ENCODE measurements at places on chromosomes 5 and 9. TPM values are rescaled to one million over a fixed set of nuclear protein-coding genes. Genes with fewer than 3 reads are reported as not detected.
A peak's percentile ranks its signal among the peaks of the same experiment; 100 is the strongest.

The HRH2 gene
- total RNA-seq = 7.0 TPM

The PCDHGA1 gene
- total RNA-seq = 0.10 TPM

The SLC6A3 gene
- total RNA-seq = not detected

The SPINK1 gene
- total RNA-seq = not detected

The SLC34A1 gene
- total RNA-seq = 0.20 TPM

The PCDHB10 gene
- not detected for total RNA-seq

The FASTKD3 gene
- total RNA-seq = 7.0 TPM

The CER1 gene
- total RNA-seq = not detected

The NTRK2 gene
- 0.12 TPM for total RNA-seq

DNA sequence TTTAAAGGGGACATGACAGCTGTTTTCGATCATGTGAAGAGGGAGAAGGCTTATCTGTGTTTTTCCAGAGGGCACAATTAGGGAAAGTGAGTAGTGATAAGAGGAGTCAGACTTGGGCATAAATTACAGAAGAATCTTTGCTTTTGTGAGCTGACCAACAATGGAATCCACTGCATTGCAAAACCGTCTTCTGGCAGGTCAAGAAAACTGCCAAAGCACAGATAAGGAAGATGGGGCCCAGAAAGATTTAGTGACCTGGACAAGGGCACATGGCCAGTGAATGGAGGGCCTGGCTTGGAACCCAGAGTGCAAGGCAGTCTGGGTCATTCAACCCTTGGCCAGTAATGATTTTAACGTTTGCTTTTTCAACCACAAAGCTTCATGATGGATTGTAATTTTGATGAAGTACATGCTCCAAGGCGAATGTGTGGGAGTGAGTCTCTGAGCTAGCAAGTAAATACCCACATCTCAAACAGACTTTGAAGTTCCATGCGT is 153.2 kb upstream of the MAST4 start:
- H3K4me3 ChIP-seq = no peak overlapping the region
- DNase-seq = no peak
- H3K27me3 ChIP-seq = no peaks in the 10 kb centered on the region
- no peaks in the 10 kb centered on the region for H3K36me3 ChIP-seq
- no peaks in the 10 kb centered on the region for H3K4me1 ChIP-seq
- no peak overlapping the region for H3K27ac ChIP-seq

DNA sequence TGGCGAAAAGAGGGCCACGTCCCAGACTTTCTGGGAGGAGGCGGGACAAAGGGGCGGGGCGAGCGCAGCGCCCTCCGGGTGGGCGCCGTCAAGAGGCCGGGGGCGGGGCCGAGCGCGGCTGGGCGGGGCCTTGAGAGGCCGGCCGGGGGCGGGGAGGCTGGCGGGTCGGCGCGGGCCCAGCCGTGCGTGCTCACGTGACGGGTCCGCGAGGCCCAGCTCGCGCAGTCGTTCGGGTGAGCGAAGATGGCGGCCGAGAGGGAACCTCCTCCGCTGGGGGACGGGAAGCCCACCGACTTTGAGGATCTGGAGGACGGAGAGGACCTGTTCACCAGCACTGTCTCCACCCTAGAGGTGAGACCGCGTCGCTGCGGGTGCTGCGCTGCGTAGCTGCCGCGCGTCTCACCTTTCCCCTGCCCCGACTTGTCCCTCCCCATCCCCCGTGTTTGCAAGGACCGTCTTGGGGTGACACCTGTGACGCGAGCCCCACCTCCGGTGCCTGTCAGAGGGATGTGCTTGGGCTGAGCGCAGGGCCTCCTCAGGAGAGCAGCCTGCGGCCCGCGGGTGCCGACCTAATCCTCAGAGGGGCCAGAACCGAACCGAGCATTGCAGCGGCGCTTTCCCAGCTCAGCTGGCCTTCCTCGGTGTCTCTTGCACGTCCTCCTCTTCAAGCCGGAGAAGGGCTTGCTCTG is at the start of gene SNX2:
SNX2 (plus strand) TSS at position 220 of the 689 bp plus-strand sequence; CDS start at position 244, 24 bp downstream.
- H3K4me1 ChIP-seq = peaks cover 30% of the 10 kb centered on the region
- H3K27me3 ChIP-seq = peaks cover 4% of the 10 kb centered on the region
- no peaks in the 10 kb centered on the region for H3K36me3 ChIP-seq
- DNase-seq = peak; percentile 92

GRCh38 chr5:110087829-110088228 is 398.1 kb downstream of the MAN2A1 start:
- H3K27me3 ChIP-seq = no peaks in the 10 kb centered on the region
- no peak overlapping the region for H3K27ac ChIP-seq
- DNase-seq = no peak
- H3K4me3 ChIP-seq = no peak overlapping the region
- H3K36me3 ChIP-seq = no peaks in the 10 kb centered on the region
- no peaks in the 10 kb centered on the region for H3K4me1 ChIP-seq

GRCh38 chr5:111848476-111848875 is 91.5 kb upstream of the NREP start:
- no peaks in the 10 kb centered on the region for H3K4me1 ChIP-seq

DNA sequence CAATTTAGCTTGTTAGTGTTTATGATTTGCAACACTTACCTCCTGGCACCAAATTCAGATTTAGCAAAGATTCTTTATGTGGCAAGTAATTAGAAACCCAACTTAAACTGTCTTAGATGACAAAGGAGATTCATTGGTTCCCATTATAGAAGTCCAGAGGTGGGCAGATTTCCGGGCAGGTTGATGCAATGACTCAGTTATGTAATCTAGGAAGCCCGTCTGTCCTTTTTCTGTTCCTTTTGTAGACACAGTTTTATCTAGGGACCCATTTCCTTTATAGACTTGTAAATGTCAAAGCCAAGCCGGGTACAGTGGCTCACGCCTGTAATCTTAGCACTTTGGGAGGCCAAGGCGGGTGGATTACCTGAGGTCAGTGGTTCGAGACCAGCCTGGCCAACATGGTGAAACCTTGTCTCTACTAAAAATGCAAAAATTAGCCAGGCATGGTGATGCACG is 20.3 kb upstream of the ANKRD33B start:
- no peak for DNase-seq
- peaks cover 11% of the 10 kb centered on the region for H3K27me3 ChIP-seq
- no peak overlapping the region for H3K27ac ChIP-seq

- H3K27me3 ChIP-seq = no peaks in the 10 kb centered on the region
- no peak overlapping the region for H3K4me3 ChIP-seq
- H3K4me1 ChIP-seq = no peaks in the 10 kb centered on the region
- no peak for DNase-seq
- no peak overlapping the region for H3K27ac ChIP-seq
Measured at GRCh38 chr5:136853971-136854370, 488.6 kb upstream of the TRPC7 start.

DNA sequence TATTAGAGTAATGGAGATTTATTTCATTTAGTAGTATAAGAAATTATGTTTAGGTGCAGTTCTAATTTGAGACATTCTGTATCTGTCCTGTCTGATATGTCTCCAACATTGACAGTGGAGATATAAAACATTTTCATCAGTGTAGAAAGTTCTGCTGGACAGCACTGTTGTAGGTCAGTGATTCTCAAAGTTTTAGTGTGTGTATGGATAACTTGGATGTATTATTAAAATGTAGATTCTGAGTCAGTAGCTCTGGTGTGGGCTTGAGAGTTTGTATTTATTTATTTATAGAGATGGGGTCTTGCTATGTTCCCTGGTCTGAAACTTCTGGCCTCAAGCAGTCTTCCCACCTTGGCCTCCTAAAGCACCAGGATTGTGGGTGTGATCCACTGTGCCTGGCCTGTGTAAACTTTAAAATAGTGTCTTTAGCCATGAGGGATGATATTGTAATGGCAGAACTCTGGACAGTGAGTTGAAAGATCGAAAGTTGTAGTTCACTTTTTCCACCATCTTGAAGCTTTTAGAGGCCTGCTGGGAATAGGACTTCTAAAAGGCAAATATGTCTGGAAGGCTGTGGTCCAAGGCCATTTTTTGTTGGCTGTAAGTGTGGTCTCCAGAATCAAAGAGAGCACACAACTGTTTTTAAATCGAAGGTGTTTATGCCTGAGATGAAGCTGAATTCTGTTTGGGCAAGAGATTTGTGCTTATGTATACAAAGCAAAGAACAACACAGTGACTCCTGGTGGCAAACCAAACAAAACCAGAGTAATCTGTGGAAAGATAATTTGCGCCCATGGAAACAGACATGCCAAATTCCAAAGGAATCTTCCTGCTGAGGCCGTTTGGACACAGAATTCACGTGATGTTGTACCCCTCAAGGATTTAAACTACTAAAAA is 12.4 kb downstream of the UBAP1 start:
- H3K27ac ChIP-seq = peak overlapping the region; percentile 14
- peaks cover 28% of the 10 kb centered on the region for H3K4me1 ChIP-seq
- no peaks in the 10 kb centered on the region for H3K27me3 ChIP-seq
- H3K4me3 ChIP-seq = no peak overlapping the region

DNA sequence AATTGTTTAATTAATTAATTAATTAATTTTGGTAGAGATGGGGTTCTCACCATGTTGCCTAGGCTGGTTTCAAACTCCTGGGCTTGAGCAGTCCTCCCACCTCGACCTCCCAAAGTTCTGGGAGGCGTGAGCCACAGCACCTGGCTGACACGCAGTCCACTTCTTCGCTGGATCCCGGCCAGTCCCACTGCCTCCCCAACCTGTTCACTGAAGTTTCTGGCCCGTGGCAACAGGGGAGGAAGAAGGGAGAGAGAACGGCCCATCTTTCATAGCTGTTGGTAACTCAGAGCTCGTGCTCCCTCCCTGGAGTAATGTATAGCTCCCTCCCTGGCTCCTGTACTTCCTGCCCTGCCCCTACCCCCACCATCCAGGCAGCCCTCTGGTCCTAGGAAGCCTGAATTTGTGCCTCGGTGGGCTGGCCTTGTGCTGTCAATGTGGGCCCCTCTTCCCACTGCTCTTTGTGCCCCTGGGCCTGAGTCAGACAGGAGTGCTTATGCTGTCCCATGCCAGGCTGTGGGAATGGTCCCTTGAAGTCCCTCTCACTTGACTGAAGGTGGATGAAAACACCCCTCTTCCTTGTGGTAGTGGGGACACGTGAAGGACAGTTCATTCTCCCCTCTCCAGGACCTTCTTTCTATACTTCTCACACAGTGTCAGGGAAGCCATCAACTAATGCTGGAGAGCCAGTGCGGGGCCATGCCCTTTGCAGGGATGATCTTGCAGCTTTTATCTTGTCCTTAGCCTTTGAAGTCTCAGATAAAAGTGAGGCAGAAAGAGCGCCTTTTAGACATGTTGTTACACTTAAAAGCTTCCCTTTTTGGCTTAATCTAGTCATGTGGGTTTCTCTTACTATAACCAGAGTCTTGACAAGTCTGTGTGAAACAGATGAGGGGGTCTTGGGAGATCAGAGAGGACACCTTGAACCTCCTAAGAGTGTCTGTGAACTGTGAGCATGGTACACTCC is 38.1 kb downstream of the ANGPTL2 start:
- no peak overlapping the region for H3K27ac ChIP-seq
- no peak overlapping the region for H3K4me3 ChIP-seq
- no peak for DNase-seq
- no peaks in the 10 kb centered on the region for H3K27me3 ChIP-seq

GRCh38 chr9:130860458-130861316 is 25.6 kb downstream of the ABL1 start:
- H3K4me3 ChIP-seq = no peak overlapping the region
- no peaks in the 10 kb centered on the region for H3K4me1 ChIP-seq
- DNase-seq = no peak
- no peaks in the 10 kb centered on the region for H3K27me3 ChIP-seq
- no peak overlapping the region for H3K27ac ChIP-seq

DNA sequence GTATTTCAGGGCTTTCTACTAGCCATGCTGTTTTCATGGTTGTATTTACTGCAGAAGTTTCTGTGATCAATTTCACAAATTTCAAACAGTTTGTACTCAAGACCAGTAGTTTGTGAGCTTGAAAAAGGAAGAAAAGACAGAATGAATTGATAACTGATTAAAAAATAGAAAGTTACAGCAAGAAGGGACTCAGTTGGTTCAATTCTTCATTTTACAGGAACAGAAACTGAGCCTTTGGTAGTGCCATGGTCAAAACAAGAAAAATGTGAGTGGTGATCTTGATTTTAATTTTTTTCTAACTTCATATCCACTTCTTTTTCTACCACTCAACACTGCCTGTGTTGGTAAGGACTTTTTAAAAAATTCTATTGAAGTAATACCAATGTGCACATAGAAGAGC is 206.6 kb upstream of the NREP start:
- H3K36me3 ChIP-seq = no peaks in the 10 kb centered on the region
- DNase-seq = no peak
- no peak overlapping the region for H3K27ac ChIP-seq
- H3K4me3 ChIP-seq = no peak overlapping the region
- H3K4me1 ChIP-seq = no peaks in the 10 kb centered on the region

GRCh38 chr5:179605026-179605833 is 18.2 kb downstream of the HNRNPH1 start:
- H3K4me1 ChIP-seq = peaks cover 27% of the 10 kb centered on the region
- H3K4me3 ChIP-seq = no peak overlapping the region
- no peak overlapping the region for H3K27ac ChIP-seq
- peaks cover 40% of the 10 kb centered on the region for H3K36me3 ChIP-seq
- no peak for DNase-seq
- no peaks in the 10 kb centered on the region for H3K27me3 ChIP-seq

DNA sequence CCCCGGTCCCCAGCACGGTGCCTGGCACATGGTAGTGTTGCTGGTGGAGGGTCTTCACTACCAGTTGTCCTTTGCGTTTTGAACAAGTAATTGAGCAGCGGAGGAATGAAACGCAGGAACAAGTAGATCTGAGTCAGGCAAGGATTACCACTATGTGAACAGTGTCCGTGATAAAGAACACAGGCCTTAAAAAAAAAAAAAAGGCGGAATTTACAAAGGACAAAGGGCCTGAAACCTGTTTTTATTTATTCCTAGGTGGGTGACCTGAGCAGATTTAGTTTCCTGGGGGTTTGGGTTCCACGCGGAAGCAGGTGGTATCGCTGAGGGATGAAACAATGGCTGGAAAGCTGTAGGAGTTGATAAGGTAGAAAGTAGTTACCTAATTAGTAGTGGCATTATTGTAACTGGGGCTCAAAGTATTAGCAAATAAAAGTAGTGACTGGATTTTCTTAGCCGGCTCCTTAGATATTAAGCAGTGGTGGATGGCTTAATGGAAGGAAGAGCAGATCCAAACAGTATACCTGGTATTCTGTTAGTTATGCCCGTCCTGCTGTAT is 1.1 kb downstream of the RUSC2 start:
- peaks cover 13% of the 10 kb centered on the region for H3K27me3 ChIP-seq
- no peak overlapping the region for H3K4me3 ChIP-seq
- no peak for DNase-seq
- peaks cover 15% of the 10 kb centered on the region for H3K4me1 ChIP-seq
- H3K36me3 ChIP-seq = no peaks in the 10 kb centered on the region
- H3K27ac ChIP-seq = no peak overlapping the region
